ENCODE measurements at places on chromosomes 2 and 18. TPM values are rescaled to one million over a fixed set of nuclear protein-coding genes. Genes with fewer than 3 reads are reported as not detected.
A peak's percentile ranks its signal among the peaks of the same experiment; 100 is the strongest.

The ANKRD36C gene
- 12.0 TPM for total RNA-seq

DNA sequence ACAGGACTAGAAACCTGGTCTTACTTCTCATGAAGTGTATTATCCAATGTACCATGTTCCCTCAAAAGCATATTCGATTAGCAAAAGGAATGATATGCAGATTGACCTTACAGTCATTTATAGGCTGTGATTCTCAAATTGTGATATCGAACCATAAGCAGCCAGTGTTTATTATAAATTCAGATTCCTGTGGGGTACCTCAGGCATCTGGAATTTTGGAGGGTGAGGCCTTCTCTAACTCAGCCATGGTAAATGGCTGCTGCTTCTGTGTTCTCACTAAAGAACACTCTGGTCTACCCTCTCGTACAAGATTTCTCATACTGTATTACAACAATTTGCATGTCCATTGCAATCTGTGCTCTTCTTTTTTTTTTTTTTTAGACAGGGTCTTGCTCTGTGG lies 84.5 kb downstream of the PRPF40A start:
- H3K4me3 ChIP-seq: no peak overlapping the region
- no peaks in the 10 kb centered on the region for H3K4me1 ChIP-seq
- no peak overlapping the region for H3K27ac ChIP-seq
- DNase-seq: no peak

DNA sequence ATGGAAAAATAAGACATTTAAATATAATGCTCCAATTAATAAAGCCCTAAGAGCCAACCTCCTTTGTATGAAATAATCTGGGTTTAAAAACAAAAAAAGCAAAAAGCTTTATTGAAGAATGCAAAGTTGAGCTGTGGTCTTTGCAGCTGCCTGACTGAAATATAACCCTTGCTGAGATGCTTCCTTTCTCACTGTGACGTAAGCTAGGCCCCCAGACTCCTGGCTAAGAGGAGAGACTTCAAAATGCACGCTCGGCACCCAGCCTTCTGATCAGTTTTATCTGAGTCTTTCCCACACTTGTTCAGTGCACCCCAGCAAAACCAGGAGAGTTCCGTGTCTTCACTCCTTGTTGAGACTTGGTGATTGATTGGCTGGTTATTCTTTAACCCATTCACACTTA lies 115.3 kb downstream of the BCL11A start:
- no peaks in the 10 kb centered on the region for H3K4me1 ChIP-seq
- DNase-seq: no peak
- H3K27ac ChIP-seq: no peak overlapping the region
- no peaks in the 10 kb centered on the region for H3K36me3 ChIP-seq
- no peaks in the 10 kb centered on the region for H3K27me3 ChIP-seq
- no peak overlapping the region for H3K4me3 ChIP-seq

DNA sequence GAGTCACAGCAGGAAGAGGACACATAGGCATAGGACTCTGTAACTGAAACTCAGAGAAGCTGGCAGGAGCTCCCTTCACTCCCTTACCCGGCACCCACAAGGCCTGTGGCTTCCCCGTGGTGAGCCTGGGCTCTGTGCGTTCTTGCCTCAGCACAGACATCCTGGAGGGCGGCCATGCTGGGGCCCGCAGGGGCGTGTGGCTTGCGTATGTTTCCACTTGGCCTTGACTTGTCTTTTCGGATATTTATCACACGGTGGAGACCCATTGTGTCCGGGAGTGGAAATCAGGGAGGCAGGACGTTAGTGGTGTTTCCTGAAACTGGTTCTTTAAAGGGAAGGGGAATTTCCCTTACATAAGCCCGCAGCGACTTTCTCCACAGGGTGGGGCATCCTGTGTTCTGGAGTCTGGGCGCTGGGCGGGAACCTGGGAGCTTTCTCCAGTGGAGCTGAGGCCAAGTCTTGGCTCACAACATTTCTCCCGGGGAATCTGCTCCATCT lies 49.9 kb upstream of the EML6 start:
- no peaks in the 10 kb centered on the region for H3K27me3 ChIP-seq
- H3K4me1 ChIP-seq: peaks cover 14% of the 10 kb centered on the region

The CNOT11 gene
- 44.2 TPM for total RNA-seq

- no peak for DNase-seq
- H3K27me3 ChIP-seq: no peaks in the 10 kb centered on the region
- no peak overlapping the region for H3K4me3 ChIP-seq
Observed at GRCh38 chr18:2981212-2981728, 31.7 kb downstream of the LPIN2 start.

The DNER gene
- 0.05 TPM for total RNA-seq

The ST8SIA5 gene
- total RNA-seq: not detected

GRCh38 chr2:238379096-238379810 lies 47.5 kb upstream of the ASB1 start:
- peaks cover 6% of the 10 kb centered on the region for H3K4me1 ChIP-seq
- no peak overlapping the region for H3K4me3 ChIP-seq
- H3K27ac ChIP-seq: no peak overlapping the region
- H3K36me3 ChIP-seq: no peaks in the 10 kb centered on the region
- no peak for DNase-seq

The GTF2A1L gene
- 0.11 TPM for total RNA-seq

DNA sequence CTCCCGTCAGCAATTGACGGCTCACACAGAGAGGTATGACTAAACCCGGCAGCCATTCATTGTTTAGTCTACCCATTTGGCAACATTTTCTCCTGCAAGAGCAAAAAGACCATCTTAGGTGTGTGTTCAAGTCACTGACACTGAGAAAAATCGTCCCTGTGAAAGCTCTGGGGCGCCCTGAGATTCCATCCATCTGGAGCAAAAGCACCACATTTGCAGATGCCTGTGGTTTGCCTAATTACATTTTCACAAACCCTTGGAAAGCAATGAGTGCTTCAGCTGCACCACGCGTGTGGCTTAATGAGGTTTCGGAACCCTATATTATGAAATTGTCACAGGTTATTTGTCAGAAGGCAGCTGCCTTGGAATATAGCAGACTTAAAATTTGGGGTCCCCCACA lies 110.7 kb upstream of the PTPRM start:
- H3K36me3 ChIP-seq: no peaks in the 10 kb centered on the region
- no peak overlapping the region for H3K4me3 ChIP-seq
- no peak for DNase-seq
- H3K27ac ChIP-seq: no peak overlapping the region
- peaks cover 8% of the 10 kb centered on the region for H3K27me3 ChIP-seq

- DNase-seq: no peak
- no peak overlapping the region for H3K4me3 ChIP-seq
- H3K36me3 ChIP-seq: no peaks in the 10 kb centered on the region
- H3K4me1 ChIP-seq: peaks cover 4% of the 10 kb centered on the region
- no peak overlapping the region for H3K27ac ChIP-seq
- no peaks in the 10 kb centered on the region for H3K27me3 ChIP-seq
Observed at GRCh38 chr2:40200366-40200915, 251.4 kb downstream of the SLC8A1 start.

DNA sequence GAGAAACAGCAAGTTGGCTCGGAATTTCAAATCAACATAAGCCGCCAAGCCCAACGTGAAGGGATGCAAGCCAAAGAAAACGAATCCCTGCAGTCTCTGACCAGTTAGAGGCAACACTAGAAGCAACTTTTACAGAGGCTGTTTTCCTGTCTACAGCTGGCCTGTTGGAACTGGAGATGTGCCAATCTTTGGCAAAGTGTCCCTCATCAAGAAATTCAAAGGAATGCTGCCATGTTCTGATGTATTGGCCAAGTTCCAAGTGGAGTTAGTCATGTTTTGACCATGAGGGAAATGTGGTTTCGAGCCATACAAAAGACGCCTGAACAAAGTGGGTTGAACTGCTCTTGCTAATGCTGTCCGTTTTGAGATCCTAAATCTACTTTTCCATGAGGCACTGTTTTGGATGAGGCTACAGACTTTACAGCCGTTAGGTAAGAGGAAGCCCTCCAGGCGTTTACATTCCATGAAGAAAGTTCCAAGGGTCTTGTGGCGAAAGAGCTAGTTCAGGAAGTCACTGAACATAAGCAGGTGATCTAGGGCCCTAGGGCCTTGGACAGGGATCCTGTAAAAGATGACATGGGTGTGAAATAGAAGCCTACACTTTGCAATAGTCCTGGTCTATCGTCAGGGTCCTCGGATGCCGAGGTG lies 140.7 kb upstream of the PXDN start:
- peak; percentile 66 for DNase-seq
- no peaks in the 10 kb centered on the region for H3K36me3 ChIP-seq
- no peak overlapping the region for H3K4me3 ChIP-seq
- no peak overlapping the region for H3K27ac ChIP-seq
- H3K27me3 ChIP-seq: peaks cover 8% of the 10 kb centered on the region

The CRYGD gene
- total RNA-seq: not detected

The CXCR1 gene
- total RNA-seq: not detected

DNA sequence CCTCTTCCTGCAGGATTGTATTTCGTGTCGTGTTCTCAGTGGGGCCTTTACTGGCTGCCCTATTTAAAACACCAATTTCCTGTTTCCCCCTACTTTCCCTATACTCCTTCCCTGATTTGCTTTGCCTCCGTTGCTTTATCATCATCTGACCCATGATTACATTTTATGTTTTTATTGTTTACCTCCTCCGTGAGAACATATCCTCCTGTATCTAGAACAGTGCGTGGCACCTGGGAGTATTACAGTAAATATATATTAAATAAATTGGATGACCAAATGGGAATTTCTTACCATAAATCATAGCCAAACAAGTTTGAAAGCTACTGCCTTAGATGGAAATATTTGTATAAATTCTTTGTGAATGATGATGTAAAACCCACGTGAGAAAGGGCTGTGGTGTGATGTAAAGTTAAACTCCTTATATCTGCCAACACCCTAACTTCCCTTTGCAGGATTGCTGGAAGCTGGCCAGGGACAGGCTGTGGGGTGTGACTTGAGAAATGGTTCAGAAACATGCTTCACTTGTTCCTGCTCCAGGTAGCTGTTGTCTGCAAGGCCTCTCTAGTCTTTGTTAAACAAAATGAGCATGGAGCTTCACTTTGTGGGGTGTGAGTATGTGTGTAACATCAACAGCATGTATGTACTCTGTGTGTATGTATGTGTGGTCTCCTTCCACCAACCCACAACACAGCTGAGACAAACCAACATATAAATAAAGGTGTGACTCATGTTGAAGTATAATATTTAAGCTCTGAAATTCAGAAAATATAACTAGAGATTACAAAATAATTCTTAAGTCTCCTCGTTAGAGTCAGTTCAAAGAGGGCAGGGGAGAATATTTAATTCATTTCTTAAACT lies 40.3 kb downstream of the LHCGR start:
- no peaks in the 10 kb centered on the region for H3K27me3 ChIP-seq
- no peak for DNase-seq
- no peak overlapping the region for H3K4me3 ChIP-seq
- H3K36me3 ChIP-seq: no peaks in the 10 kb centered on the region
- H3K4me1 ChIP-seq: peaks cover 14% of the 10 kb centered on the region

The UGT1A3 gene
- not detected for total RNA-seq

GRCh38 chr18:46754188-46754587 lies 2.7 kb downstream of the ST8SIA5 start:
- H3K4me3 ChIP-seq: no peak overlapping the region
- no peak for DNase-seq
- H3K27ac ChIP-seq: no peak overlapping the region
- H3K36me3 ChIP-seq: no peaks in the 10 kb centered on the region

DNA sequence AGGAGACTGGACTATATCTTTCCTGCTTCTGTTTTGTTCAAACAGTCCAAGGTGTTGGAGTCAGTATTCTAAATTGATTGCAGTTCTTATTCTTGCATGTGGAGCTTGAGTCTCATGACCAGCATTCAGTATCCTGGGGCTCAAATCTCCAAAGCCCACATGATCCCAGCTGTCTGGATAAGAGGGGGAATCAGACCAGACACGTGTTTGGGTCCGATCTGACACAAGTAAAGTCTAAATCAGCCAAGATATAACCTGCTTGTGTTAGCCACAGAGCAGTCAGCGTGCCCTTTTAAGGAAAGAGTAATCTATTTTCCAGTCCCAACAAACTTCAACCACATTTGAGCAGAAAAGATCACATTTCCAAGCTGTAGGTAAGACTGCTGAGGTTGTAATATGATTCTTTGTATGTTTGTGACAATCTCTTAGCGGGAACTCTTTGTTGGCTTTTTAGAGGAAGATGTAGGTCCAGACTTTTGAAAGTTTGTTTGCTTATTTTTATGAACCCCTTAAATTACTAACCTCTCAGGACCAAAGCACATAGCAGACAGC lies 334.6 kb downstream of the SLC4A3 start:
- peaks cover 3% of the 10 kb centered on the region for H3K4me1 ChIP-seq
- no peak for DNase-seq
- no peak overlapping the region for H3K4me3 ChIP-seq
- H3K27ac ChIP-seq: no peak overlapping the region

DNA sequence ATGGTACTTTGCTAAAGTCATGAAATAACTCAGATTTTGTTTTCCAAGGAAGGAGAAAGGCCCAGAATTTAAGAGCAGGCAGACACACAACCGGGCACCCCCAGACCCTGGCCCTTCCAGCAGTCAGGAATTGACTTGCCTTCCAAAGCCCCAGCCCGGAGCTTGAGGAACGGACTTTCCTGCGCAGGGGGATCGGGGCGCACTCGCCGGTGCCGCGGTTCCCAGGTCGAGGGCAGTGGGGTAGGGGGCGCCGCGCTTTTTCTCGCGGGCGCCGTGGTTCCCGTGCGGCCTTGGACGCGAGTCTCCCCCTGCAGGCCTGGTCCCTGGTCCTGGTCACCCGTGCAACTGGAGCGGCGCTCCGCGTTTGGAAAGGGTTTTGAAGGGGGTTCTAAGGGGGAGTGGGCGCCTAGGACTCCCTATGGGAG lies 1.2 kb downstream of the ZNF236 start:
- H3K36me3 ChIP-seq: peaks cover 20% of the 10 kb centered on the region
- peak overlapping the region; percentile 85 for H3K4me3 ChIP-seq
- H3K27ac ChIP-seq: no peak overlapping the region
- H3K27me3 ChIP-seq: no peaks in the 10 kb centered on the region

The WDR54 gene
- 13.8 TPM for total RNA-seq

The RAB6C gene
- total RNA-seq: not detected

The TMEFF2 gene
- total RNA-seq: 0.25 TPM

GRCh38 chr2:68878071-68878711 lies 7.0 kb upstream of the BMP10 start:
- H3K27me3 ChIP-seq: 0 out of 2 replicates have a peak, but pooled peaks cover 4% of the 10 kb centered on the region
- H3K36me3 ChIP-seq: no peaks in the 10 kb centered on the region
- peaks cover 10% of the 10 kb centered on the region for H3K4me1 ChIP-seq

The KCNE4 gene
- total RNA-seq: 3.1 TPM

DNA sequence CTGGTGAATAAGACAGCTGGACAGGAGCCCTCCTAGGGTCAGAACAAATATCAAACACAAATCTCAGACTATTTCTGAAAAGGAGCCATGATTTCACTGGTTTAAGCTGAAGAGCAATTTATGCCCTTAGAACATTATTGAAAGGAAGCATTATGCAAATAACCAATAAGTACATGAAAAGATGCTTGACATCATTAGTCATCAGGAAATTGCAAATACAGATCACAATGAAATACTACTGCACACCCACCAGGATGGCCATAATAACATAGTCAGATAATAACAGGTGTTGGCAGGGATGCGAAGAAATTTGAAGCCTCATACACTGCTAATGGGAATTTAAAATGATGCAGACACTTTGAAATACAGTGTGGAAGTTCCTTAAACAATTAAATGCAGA lies 176.4 kb upstream of the RAB6C start:
- no peak overlapping the region for H3K27ac ChIP-seq
- no peak overlapping the region for H3K4me3 ChIP-seq

All from SJSA1 (cell line).